ENCODE measurements at places on chromosomes 5 and 9. TPM values are rescaled to one million over a fixed set of nuclear protein-coding genes. Genes with fewer than 3 reads are reported as not detected.

The CDC20B gene
- not detected for total RNA-seq

The SCGB3A2 gene
- not detected for total RNA-seq

The ZNF883 gene
- total RNA-seq: 0.83 TPM

The PROP1 gene
- not detected for total RNA-seq

DNA sequence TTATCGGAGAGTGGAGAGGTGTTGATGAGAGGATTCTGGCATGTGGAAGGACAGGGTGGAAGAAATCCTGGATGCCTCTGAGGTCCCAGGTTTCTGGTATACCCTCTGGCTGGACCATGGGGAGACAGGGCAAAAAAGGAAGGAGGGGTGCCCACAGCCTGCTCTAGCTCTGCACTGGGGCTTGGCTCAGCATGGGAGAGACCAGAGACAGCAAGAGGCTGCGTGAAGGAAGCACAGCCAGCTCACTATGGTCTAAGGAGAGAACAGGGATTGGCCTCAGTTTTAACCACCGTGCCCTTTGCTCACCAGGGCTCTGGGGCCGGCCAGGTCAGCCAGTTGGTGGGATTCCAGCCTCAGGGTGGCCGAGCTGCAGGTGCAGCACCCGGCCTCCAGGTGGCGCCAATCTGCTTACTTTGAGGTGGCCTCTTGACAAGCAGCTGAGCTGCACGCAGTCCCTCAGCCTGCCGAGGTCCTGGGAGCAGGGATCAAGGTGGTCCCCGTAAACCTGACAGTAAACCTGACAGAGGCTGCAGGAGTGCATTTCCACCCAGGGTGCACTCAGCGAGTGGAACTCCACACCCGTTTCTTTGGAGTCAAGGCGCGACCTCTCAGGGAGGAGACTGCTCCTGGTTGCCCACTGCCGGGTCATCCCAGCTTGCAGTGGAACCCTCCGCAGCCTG is 25.0 kb upstream of the SPTLC1 start:
- DNase-seq: peak; percentile 65

DNA sequence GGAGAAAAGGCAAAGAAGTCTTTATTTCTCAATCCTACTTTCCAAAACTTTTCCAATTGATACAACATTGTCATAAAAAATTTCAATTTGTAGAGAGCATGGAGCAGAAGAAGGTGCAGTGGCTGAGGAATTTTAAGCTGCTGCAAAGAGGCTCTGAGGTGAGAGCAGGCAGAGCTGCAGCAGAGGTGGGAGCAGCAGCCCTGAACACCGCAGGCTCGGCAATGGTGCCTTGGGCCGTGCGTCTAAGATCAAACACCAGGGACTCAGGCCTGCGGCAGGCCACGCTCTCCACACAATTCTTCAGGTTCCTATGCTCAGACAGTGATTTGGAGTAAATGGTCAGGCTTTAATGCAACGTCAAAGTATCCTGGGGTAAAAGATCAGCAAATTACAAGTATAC is 46.3 kb downstream of the SIL1 start:
- DNase-seq: no peak

- DNase-seq: no peak
Measured at GRCh38 chr5:6787941-6788340, 74.7 kb downstream of the TENT4A start.

DNA sequence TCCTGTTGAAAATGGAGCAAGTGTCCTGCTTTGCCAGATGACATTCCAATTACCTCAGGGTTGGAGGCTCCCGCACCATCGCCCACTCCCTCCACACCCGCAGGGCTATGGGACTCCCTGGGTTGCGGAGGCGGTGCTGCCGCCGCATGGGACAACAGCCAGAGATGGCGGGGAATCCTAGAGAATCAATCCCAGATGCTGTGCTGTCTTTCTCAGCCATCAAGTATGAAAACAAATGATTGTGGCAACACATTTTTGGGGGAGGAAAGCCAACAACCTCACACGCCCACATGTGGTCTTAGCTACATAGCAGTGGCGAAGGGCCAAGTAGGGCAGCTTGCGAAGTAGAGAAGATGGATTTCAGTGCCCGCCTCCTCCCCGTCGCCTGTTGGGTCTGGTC is 46.7 kb downstream of the IL31RA start:
- peak; percentile 62 for DNase-seq

DNA sequence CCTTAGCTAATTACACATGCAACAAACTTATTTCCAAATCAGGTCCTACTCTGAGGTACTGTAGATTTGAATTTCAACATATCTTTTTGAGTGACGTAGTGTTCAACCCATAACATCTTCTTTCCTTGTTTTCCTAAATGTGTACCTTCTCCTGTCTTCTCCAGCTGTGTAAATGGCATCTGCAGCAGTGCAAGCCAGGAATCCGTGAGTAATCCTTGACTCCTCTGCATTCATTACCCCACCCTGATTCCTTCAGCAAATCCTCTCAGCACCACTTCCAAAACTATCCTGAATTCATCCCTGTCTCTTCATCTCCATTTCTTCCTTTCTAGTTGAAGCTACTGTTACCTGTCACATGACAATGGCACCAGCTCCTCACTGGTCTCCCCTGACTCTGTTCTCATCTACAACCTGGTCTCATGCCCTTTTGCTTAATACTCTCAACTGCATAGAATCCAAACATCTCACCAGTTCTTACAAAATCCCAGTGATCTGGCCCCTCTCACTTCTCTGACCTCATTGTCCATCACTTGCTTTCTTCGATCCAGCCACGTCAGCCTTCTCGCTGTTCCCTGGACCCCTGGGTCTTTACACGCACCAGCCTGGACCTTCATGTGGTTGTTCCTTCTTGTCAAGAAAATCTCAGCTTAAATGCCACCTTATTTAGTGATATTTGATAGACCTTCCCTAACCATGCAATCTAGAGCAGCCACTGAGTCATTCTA is 14.6 kb upstream of the TRAF1 start:
- DNase-seq: peak; percentile 60

DNA sequence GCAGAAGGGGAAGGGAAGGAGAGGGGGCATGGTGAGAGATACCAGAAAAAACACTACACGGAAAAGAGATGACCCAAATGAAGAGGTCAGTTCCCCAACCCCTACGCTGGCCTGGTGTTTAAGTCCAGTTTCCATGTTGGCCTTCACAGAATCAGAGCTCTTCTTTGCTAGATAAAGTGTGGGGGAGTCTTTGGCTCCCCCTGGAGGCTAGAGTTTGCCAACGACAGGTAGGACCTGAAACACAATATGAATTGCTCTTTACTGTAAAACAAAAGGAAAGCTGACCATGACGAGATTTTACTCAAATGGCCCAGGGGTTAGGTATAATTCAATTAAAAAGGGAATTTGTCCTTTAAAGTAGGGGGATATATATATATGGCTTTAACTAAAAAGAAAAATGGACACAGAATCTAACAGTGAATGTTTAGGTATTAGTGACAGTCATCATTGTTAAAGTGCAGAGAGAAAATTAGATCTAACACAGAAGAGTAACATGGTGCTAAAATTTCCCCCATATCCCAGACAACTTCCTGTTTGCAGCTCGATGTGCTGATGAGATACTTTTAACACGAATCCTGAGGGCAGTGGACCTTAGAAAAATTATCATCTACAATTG is 92.0 kb downstream of the SV2C start:
- DNase-seq: peak; percentile 48

All from IMR-90 (cell line).